ENCODE measurements at places on chromosomes 2 and 18.
A peak's percentile ranks its signal among the peaks of the same experiment; 100 is the strongest.

DNA sequence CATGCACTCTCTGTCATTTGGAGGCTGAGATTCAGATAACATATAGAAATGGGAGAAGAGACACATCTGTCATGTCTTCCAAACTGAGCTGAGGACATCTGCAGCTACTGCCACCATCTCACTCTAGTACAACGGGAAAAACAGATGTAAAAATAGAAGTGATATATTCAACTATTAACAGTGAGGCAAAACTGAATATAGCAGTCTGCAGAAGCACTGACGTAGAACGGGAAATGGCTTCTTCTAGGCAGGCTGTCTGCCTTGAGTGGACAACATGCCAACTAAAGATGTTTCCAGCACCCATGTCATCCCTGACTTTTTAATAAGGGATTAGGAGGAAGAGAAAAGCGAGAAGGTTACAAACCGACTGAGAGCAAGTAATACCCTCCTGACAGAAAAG, 51.6 kb downstream of the MRPL33 start:
- DNase-seq, result no peak

DNA sequence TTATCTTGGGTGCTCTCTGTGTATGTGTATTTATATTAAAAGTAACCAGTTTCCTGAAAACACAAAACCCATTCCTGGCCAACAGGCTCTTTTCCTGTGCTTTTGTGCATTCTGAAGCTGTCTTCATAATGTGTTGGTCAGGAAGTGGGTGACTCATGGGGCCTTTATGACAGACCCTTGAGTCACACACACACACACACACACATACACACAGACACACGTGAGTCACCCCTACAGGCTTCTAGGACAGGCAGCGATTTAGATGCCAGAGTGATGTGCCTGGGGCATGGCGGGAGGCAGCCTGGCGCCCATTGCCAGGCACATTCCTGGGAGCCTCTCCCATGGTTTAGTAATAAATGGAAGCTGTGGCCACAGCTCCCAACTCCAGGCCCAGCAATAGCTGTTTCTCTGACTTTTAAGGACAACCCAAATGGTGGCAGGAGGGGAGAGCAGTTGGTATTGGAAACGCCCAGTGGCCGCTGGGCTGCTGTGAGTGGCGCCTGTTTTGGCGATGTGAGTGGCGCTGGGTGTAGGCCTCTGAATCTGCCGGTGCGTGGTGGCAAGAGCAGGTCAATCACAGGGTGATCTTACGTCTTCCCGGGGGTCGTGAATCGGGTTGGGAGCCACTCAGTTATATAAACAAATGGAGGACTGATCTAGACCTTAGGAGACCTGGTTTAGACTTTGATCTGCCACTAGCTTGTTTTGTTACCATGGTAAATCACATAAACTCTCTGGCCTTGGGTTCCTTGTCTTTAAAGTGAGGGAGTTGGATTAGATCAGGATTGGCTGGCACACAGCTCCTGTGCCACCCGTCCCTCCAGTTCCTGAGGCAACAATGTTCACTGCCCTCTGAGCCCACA, 150.7 kb upstream of the DLX2 start:
- peak; percentile 81 for DNase-seq

- no peak for DNase-seq
These were observed 367.2 kb downstream of the FIGN start for GRCh38 chr2:163368655-163369054.

- no peak for DNase-seq
These were observed 160.9 kb downstream of the MYO5B start for GRCh38 chr18:50034029-50034428.

GRCh38 chr2:171086352-171087290, 74.1 kb downstream of the TLK1 start:
- peak; percentile 13 for DNase-seq

- no peak for DNase-seq
These were observed 32.1 kb upstream of the SIGLEC15 start for GRCh38 chr18:45793264-45793965.

- no peak for DNase-seq
These were observed 10.4 kb upstream of the STON1 start for GRCh38 chr2:48519593-48519992.

- no peak for DNase-seq
These were observed 598.4 kb downstream of the MBD2 start for GRCh38 chr18:53625997-53626599.

- DNase-seq, result no peak
These were observed 499.3 kb upstream of the SMIM21 start for GRCh38 chr18:75926811-75927210.

- DNase-seq, result peak; percentile 57
These were observed 8.9 kb upstream of the TMEM185B start for GRCh38 chr2:120231974-120232635.

DNA sequence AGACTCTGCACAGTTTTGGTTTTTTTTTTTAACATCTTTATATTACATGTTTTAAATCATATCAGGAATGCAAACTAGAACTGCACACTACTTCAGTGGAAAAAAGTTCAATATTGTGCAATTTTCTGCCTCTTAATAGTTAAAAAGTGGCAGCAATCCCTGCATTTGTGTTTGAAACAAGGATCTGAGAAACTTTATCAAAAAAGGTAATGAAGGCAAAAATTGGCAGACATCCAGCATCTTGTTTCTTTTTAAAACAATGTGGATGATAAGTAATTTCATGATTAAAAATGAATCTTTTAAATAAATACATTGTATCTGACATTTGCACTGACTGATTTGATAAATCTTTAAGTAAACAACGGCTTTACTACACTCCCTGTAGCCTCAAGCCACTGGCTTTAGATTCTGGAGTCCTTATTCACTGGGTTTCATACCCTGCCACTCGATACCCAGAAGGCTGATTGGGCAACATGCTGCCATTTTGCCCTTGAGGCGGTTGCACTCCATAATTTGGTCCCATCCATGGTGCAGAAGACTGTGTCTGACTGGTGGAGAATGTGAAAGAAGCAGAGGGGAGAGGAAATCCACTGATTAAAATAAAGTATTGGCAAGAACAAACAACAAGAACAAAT, 21.6 kb upstream of the C2orf42 start:
- no peak for DNase-seq

- DNase-seq, result no peak
These were observed 38.1 kb upstream of the PAX3 start for GRCh38 chr2:222336931-222337330.

- no peak for DNase-seq
These were observed 74.4 kb upstream of the EPB41L3 start for GRCh38 chr18:5618047-5618688.

DNA sequence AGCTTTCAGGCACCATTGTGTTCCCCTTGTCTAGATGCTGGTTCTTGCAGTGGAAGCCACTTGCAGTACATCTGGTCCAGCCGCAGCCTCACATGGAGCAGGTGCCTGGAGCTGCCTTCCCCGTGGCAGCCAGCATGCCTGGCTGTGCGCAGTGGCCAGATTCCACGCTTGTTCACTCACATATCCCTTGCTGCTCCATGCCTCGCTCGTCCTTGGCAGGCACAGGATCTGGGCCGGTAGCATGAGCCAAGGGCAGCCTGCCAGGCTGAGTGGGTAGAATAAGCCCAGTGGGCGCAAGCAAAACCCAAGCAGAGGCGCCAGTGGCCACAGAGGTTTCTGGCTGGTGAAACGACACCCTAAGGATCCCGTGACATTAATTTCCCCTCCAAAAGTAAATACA, 20.6 kb downstream of the TMX3 start:
- no peak for DNase-seq

DNA sequence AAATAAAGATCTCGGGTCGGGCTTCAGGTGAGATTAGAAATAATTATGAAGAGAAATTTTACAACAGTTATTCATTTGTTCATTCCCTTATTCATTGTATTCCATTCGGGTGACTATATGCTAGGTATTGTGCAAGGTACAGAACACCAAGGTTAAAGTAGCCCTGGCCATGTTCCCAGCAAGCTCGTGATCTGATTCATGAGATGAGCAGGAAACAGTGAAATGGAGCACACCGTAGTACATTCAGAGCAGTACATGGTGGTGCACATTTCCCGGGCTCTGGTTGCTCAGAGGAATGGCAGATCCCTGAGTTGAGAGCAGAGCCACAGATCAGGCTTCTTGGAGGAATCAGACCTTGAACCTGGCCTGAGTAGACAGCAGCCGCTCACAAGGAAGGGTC, 87.7 kb downstream of the PRKRA start:
- DNase-seq, result no peak

DNA sequence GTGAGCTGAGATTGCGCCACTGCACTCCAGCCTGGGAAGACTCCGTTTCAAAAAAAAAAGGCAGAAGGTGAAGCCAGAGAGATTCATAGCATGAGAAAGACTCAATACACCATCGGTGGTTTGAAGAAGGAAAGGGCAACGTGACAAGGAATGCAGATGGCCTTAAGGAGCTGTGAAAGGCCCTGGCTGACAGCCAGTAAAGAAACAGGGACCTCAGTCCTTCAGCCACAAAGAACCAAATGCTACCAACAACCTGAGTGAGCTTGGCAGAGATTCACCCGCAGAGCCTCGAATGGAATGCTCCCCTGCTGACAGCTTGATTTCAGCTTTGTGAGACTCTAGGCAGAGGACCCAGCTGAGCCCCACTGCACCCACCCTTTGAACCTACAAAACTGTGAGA, 154.9 kb upstream of the NDUFV2 start:
- no peak for DNase-seq

- no peak for DNase-seq
These were observed 370.8 kb downstream of the OSR1 start for GRCh38 chr2:18987592-18988073.

DNA sequence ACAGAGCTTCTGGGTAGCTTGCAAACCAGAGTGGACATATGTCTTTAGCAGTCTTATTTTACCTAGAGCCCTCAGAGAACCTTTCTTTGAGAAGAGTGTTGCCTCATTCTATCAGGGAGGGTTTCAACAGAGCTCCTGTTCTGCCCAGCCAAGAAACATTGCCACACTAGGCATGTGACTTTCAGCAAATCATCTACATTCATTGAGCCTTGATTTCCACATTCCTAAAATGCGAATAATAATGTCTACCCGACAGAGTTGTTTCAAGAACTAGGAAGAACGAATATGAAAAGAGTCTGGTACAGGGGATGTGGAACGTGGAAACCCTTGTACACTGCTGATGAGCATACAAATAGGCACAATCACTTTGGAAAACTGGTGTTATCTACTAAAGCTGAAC, 7.8 kb upstream of the PRKAG3 start:
- no peak for DNase-seq

- no peak for DNase-seq
These were observed 638.0 kb upstream of the ZEB2 start for GRCh38 chr2:145157741-145158591.

- no peak for DNase-seq
These were observed 168.8 kb downstream of the PHLPP1 start for GRCh38 chr18:62883937-62884735.

GRCh38 chr2:184452907-184453306, 145.4 kb upstream of the ZNF804A start:
- DNase-seq, result no peak

DNA sequence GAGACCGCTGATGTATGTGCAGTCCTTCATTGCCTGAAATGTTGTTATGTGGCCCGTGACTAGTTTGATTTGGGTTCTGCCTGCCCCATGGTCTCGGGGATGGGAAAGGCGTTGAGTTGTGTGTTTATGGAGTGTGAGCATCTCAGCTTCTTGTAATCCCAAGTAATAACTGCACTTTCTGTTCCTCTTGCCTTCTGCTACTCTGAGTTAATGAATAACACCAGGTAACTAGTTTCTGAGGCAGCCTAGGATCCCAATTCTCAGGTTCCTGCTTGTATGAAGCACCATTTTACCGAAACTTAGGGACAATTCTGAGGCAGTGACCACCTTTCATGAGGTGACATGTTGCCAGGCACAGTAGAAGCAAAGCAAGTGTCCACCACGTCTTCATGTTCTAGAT, 170.0 kb downstream of the ALK start:
- DNase-seq, result no peak

- no peak for DNase-seq
These were observed 33.5 kb downstream of the LOXHD1 start for GRCh38 chr18:46623541-46623940.

- no peak for DNase-seq
These were observed 284.9 kb downstream of the INSIG2 start for GRCh38 chr2:118372886-118373830.

DNA sequence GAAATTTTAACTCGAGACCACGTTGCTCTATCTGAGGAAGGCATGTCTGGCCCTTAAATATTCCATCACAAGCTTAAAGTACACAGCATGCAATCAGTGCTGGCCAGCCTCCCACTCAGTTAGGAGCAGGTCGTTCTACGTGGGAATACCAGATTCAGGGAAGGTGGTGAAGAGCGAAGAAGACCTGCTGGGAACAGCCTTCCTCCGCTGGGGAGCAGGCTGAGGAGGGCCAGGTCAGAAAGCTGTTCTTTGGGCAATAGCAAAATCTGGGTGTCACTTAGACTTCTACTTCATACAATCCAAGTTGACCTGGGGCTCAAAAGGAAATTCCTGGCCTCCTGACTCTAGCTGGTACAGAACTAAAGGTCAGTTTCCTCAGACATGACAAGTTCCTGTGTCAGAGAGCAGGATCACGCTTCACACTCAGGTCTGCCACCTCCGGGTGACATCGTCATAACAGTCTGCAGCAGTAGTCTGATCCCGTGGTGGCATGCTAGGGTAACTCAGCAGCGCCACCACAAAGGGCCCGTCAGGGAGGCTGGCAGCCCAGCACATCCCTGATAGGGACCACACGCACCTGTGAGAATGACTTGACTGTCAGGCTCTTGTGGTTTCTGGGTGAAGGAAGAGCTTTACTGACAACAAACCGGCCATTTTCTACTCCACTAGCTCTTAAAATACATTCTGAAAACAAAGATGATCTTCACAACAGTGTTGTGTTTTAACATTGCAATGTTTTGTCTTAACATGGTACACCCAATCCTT, 35.2 kb upstream of the NAPG start:
- DNase-seq, result peak; percentile 8

GRCh38 chr2:233142355-233142897, 82.3 kb downstream of the INPP5D start:
- DNase-seq, result peak; percentile 10

- DNase-seq, result no peak
These were observed 330.9 kb downstream of the DCC start for GRCh38 chr18:52670896-52671295.

- no peak for DNase-seq
These were observed 8.7 kb upstream of the CHMP1B start for GRCh38 chr18:11842562-11842961.

DNA sequence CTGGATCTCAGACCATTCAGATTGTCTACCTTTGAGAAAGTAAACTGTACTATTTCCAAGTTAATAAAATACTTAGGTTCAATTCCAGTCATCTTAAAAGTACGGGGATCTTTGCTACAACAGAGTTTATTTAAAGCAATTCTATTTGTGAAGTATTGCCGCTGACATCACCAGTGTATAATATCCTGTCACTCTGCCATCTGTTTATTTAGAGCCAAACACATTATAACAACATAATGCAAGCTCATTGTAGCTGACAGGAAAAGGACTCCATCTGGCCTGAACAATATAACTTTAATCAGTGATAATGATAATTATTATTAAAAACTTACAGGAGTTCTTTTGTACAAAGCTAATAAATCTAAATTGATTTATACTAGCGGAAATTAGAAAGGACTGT, 786.8 kb downstream of the ERBB4 start:
- no peak for DNase-seq

GRCh38 chr2:138421315-138421970, 80.1 kb upstream of the SPOPL start:
- no peak for DNase-seq

GRCh38 chr2:138949517-138949916, 169.3 kb upstream of the NXPH2 start:
- DNase-seq, result no peak
